ENCODE measurements at places on chromosomes 1 and 21. TPM values are rescaled to one million over a fixed set of nuclear protein-coding genes. Genes with fewer than 3 reads are reported as not detected.

- no peak for DNase-seq
These were observed 67.7 kb downstream of the SDCCAG8 start for GRCh38 chr1:243323491-243323890.

DNA sequence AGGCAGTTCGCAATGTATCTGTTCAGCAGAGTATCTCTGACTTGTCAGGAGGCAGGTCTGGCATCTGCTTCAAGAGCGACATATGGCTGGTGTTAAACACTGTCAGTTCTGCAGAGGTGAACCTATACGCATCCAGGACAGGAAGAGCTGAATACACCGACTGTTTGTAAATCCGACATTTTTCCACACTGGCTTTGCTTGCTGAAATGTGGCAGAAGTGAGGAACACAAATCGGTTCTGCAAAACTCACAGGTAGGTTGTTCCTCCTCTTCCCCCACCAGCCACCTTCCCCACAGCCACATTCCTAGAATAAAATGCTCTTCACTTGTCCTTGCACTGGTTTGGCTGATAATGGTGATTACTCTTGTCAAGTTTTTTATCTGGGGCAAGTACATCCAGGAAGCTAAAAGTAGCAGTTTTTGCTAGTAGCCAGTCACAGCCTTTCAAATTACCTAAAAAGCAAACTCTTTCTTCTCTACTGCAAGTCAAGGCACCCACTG, 289.2 kb downstream of the GRIK1 start:
- no peak for DNase-seq

- DNase-seq, result no peak
These were observed 3.4 kb upstream of the ZNF678 start for GRCh38 chr1:227559926-227560325.

DNA sequence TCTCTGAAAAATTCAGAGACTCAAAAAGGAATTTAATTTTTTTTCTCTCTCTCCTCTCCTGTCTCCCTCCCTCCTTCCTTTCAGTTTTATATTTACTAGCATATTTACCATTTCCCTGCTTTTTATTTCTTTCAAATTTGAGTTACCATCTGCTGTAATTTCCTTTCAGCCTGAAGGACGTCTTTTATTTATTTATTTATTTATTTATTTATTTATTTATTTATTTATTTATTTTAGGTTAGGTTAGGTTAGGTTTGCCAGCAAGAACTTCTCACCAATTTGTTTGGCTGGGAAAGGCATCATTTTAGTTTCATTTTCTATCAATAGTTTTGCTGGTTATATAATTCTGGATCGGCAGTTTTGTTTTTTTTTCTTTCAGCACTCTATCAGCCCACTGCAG, 231.7 kb upstream of the ZRANB2 start:
- DNase-seq, result no peak

DNA sequence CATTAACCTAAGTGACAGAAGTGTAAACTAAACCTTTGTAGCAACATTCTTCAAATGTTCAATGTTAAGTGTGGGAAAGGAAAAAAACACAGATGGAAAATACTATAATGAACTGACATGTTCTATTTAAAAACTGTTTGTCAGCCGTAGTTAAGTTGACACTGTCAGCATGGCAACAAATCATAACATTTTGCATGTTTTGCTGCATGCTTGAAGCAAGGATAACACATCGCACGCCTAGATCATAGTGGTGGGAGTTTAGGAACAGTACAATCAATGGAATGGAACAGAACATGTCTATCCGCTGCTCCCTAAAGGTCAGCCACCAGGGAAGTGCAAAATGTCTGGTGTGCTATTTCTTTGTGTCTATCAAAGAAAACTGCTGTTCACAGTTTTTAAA, 62.5 kb upstream of the ESRRG start:
- DNase-seq, result no peak

- no peak for DNase-seq
These were observed 31.3 kb upstream of the ANGPTL7 start for GRCh38 chr1:11157867-11158266.

The BACE2 gene
- total RNA-seq, result 94.4 TPM

DNA sequence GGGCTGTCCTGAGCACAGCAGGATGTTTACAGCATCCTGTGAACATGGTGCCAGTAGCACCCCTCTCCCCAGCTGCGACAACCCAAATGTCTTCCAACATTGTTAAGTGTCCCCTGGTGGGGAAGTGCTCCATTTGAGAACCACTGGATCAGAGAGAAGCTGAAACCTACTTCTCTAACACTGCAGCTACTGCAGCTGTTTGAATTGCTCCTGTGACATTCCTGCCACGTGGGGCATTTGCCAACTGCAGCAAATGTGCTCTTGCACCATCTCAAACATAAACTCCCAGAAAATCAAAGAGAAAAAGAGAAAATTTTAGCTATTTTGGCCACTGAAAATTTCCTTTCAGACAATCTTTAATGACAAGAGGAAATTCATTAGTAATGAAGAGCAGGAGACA, 11.0 kb downstream of the SLC2A5 start:
- DNase-seq, result no peak

DNA sequence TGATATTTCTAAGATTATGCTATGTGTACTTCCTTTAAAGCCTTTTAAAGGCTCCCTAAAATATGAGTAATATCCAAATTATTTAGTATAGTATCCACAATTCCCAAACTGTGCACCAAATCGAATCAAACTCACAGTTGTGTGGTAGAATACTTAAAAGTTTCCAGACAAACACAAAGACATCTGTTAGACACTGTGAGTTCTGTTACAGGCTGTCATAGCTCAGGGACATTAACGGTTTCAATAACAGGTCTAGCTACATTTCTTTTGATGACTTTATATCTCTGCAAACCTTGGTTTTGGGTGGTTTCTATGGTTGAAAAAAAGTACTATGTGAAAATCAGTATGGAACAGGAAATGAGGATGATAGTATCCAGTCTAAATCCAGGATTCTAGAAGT, 36.9 kb upstream of the NEK7 start:
- no peak for DNase-seq

DNA sequence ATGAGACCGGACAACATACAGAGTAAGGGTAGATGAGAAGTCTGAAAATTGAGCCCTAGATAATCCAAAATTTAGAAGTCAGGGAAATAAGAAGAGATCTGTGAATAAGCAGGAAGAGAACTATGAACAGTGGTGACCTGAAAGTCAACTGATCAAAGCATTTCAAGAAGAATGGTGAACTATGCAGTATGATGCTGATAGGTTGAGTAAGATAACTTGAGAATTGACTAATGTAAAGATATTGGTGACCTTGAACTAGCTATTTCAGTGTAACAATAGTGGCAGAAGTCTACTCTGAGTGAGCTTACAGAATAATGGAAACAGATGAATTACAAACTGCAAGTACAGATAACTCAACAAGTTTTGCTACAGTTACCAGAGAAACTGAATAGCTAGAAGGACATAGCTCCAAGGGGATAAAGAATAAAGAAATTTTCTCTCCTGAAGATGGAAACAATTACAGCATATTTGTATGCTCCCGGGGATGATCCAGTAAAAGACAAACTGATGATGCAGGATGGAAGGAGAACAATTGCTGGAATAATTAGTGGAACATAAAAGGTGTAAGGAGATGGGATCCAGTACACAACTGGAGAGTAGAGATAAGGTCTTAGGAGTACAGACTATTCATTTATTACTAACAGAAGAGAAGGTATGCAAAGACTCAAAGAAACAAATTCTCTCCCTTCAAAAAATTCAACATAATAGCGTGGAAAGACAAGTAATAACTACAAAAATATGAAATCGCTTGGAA, 10.9 kb downstream of the NRDC start:
- no peak for DNase-seq

The SF3B4 gene
- 9.7 TPM for total RNA-seq

- DNase-seq, result no peak
These were observed 19.3 kb upstream of the TBX19 start for GRCh38 chr1:168261390-168261789.

DNA sequence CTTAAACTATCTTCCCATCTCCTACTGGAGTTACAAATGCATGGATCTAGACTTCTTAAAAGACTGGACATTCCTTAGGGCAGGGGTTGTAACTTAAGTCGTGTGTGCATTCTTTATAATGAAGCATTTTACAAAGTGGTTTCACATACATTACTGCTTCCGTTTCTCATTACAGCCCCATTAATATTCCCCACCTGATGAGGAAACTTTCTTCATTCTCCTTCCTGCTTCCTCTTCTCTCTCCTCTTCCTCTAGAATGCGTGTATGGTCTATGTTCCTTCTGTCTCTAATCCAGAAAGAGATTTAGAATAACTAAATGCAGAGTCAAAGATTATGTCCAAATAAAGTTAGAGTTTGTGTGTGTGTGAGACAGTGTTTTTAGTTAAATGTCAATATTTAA, 1.8 kb upstream of the CAP1 start:
- DNase-seq, result no peak

GRCh38 chr1:229768232-229768631, 142.2 kb downstream of the URB2 start:
- no peak for DNase-seq
